ENCODE measurements at places on chromosomes 7 and 10.

GRCh38 chr7:1909476-1909875, 239.4 kb downstream of the ELFN1 start:
- no peak for DNase-seq

- DNase-seq = no peak
These were observed 79.4 kb upstream of the PRKAR2B start for GRCh38 chr7:106965108-106965507.

GRCh38 chr7:74371381-74372341, 82.0 kb upstream of the GTF2IRD1 start:
- peak; percentile 60 for DNase-seq

GRCh38 chr7:113891031-113891350, 27.8 kb downstream of the PPP1R3A start:
- DNase-seq = no peak

DNA sequence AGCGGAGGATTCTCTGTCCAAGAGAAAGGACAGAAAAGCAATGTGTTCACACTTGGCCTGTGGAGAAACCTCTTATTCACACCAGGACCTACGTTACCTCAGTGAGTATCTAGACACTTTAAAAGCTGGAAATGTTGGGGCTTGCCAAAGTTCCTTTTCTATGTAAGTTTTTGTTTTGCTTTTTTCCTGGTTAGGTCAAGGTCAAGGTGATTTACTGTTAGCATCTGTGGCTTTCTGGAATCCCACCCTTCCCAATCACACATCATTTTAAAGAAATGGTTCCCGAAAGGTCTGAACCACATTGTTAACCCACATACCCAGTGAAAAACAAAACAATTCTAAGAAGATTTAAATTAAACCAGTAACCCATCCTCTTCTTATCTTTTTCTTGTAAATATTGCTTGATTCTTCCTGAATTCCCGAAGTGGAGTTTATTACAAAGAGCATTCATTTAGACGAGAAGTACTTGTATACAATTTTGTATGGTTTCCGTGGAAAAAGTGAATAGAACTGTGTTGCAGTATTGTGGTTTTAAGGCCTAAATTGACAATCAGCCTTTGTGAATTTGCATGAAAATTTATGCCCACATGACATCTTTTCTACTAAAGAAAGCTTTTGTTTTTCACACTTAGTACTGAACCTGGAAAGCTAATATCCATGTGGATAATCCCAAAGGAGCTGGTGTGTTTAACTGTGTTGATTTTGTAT, 827.0 kb upstream of the IGFBP3 start:
- DNase-seq = no peak

- peak; percentile 83 for DNase-seq
These were observed at the start of the genes MRPL32 and PSMA2 for GRCh38 chr7:42931834-42932651. MRPL32 (plus strand) TSS chr7:42932376; CDS start chr7:42932387, 11 bp downstream. PSMA2 (minus strand) TSS chr7:42932174; CDS start chr7:42932158, 16 bp downstream.

- no peak for DNase-seq
These were observed 48.4 kb downstream of the GRID2IP start for GRCh38 chr7:6502886-6503285.

GRCh38 chr10:94043431-94043990, 49.8 kb downstream of the PLCE1 start:
- DNase-seq = no peak

DNA sequence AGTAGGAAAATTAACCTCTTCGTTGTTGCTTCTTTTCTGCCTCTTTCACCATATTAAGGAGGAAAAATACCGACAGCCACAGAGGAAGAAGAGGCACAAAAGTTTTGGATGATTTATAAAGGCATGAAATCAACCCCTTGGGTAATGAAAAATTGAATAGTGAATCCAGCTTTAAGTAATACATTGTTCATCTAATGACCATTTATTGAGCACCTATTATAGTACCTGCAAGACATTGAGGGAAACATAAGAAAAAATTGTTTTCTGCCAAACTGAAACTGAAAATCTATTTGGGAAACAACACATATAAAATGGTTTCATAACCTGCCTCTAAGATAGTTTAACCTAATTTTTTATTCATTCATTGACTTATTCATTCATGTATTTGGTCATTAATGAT, 8.2 kb downstream of the ECHDC3 start:
- no peak for DNase-seq

- no peak for DNase-seq
These were observed 39.1 kb downstream of the GOLGA7B start for GRCh38 chr10:97888641-97889262.

- DNase-seq = no peak
These were observed 516.8 kb upstream of the GALNT17 start for GRCh38 chr7:70615066-70615606.

- no peak for DNase-seq
These were observed 730.5 kb downstream of the INHBA start for GRCh38 chr7:40972426-40972825.

Data from amygdala (tissue), 56 donors.